NCI-H1694 (cell line): ENCODE measurements at places on chromosomes 6 and 20.
A peak's percentile ranks its signal among the peaks of the same experiment; 100 is the strongest.

DNA sequence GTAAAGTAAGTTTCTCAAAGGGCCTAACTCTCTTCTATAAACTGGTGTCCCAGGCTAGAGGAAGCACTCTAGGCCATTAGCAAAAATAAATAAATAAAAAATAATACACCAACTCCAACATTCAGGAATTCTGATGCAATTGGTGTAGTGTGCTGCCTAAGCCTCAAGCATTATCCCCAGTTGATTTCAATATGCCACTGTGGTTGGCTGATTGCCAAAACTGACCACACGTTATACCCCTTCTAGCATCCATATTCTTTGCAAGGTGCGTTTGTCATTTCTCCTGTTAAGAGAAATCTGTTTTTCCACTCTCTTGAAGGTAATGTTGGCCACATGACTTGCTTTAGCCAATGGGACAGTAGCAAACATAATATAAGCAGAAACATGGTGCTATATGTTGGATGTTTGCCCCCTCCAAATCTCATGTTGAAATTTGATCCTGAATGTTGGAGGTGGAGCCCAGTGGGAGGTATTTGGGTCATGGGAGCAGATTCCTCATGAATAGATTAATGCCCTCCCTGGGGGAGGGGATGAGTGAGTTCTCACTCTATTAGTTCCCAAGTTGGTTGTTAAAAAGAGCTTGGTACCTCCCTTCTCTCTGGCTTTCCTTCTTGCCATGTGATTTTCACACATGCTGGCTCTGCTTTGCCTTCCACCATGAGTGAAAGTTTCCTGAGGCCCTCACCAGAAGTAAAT lies 71.9 kb upstream of the PLCB4 start:
- no peak for DNase-seq

GRCh38 chr6:126444659-126445273 lies 104.9 kb downstream of the CENPW start:
- DNase-seq, result no peak

DNA sequence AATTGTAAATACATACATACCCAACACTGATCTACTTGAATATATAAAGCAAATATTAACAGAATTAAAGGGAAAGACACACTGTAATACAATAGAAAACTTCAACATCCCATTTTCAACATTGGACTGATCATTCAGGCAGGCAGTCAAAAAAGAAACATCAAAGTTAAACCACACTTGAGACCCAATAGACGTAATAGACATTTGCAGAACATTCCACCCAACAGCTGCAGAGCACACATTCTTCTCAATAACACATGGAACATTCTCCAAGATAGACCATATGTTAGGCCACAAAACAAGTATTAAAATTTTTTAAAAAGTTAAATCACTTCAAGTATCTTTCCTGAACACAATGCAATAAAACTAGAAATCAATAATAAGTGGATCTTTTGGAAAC lies 698.2 kb downstream of the COL12A1 start:
- DNase-seq, result no peak

DNA sequence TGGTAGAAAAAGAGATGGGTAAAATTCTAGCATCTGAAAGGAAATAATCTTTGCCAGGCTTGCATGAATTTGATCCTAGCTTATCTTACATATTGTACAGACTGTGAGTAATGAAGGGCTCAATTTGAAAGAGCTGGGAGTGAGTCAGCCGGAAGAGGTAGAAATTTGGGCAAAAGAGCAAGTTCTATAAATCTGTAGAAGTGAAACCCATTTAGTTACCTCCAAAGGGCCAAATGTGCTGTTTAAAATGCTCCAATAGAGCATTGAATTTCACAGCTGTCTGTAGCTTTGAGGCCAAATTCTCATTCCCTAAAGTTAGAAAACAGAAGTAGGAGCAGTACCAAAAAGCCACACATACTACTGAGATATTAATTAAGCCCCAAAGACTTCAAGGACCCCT lies 466.1 kb downstream of the BTBD3 start:
- no peak for DNase-seq

DNA sequence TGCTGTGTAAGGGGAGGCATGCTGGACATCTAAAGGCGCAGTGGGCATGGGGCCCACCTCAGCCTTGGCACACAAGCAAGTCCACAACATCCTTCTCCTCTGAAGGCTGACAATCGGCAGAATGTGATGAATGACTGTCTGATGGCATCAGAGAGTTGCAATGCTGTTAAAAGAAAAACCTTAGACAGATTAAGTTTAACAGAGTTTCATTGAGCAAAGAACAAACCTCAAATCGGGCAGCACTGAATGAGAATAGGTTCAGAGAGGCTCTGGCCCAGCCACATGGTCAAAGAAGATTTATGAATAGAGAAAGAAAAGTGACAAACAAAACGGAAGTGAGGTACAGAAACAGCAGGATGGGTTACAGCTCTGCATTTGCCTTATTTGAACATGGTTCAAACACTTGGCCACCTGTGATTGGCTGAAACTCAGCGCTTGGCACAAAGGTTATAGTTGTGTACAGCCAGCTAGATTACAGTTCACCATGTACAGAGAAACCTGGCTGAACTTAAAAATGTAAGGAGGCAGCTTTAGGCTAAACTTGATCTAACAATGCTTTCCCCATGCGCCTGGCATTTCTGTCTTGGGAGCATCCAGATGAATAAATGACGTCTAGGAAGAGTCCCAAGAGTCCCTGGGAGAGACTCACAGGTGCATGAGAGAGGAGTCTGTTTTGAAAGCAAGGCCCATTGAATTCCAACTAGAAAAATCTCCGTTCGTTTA lies 98.3 kb upstream of the IYD start:
- DNase-seq, result no peak

GRCh38 chr20:60224914-60225313 lies 266.7 kb downstream of the CDH26 start:
- DNase-seq, result no peak

DNA sequence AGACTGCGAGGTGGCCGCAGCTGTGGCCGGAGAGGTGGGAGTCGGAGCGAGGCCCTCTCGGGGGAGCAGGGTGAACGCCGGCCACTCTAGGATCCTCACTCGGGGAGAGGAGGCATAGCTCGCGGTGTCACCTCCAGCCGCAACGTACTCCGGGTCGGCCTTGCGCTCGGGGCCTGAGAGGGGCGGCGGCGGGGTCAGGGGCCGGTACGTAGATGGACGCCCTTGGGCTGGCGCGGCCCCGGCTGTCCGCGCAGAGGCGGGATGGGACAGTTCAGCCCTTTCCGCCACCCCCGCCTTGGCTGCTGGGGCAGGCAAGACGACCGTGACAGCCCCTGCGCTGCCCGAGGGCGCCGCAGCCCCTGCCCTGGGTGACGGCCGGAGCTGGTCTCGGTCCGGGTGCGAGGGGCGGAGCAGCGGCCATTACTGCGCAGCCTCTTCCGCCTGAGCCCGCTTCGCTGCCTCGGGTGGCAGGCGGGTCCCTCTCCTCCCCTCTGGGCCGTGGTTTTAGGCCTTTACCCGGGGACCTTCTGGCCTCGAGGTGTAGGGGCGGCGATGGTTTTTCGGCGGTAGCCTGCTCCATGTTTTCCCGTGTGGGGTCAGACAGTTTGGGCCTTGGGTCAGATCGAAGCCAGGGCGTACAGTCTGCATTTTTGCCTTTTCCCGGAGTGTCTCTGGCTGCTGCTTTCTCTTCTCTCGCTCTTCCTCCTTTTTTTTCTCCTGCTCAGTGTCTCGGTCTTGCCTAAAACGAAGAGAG lies 405 bp downstream of the RNF146 start:
- DNase-seq, result no peak

- no peak for DNase-seq
These were observed 189.8 kb upstream of the GRIK2 start for GRCh38 chr6:101203664-101204063.

GRCh38 chr20:57680934-57681914 lies 28.6 kb downstream of the PMEPA1 start:
- DNase-seq, result no peak

GRCh38 chr6:965343-965742 lies 272.4 kb upstream of the EXOC2 start:
- no peak for DNase-seq

GRCh38 chr20:11232896-11233295 lies 559.1 kb upstream of the JAG1 start:
- DNase-seq, result no peak

GRCh38 chr6:158514991-158515390 lies 44.9 kb upstream of the TMEM181 start:
- no peak for DNase-seq

GRCh38 chr20:38299963-38300362 lies 4.0 kb upstream of the BPI start:
- no peak for DNase-seq

DNA sequence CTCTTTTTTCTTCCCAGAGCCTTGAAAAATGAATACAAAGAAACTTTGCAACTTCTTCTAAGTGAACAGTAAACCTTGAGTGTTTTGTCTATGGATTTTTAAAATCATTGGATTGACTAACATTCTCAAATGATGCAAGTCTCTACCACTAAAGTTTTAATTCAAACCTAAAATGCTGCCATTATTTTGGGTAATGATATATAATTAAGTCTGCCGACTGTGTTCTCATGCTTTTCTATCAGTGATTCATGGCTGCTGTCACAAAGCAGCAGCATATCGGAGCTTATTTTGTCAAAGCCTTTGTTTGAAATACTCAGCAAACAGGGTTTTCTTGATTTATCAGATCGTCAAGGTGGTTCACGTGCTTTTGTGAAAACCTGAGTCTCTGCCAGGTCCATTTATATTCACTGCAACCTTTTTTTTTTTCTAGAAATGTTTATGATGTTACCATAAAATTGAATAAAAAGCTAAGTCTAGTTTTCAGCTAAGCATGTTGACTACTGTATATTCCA lies 96.3 kb downstream of the GJA1 start:
- DNase-seq, result no peak

- no peak for DNase-seq
These were observed 260.9 kb upstream of the SOX4 start for GRCh38 chr6:21332660-21333059.

DNA sequence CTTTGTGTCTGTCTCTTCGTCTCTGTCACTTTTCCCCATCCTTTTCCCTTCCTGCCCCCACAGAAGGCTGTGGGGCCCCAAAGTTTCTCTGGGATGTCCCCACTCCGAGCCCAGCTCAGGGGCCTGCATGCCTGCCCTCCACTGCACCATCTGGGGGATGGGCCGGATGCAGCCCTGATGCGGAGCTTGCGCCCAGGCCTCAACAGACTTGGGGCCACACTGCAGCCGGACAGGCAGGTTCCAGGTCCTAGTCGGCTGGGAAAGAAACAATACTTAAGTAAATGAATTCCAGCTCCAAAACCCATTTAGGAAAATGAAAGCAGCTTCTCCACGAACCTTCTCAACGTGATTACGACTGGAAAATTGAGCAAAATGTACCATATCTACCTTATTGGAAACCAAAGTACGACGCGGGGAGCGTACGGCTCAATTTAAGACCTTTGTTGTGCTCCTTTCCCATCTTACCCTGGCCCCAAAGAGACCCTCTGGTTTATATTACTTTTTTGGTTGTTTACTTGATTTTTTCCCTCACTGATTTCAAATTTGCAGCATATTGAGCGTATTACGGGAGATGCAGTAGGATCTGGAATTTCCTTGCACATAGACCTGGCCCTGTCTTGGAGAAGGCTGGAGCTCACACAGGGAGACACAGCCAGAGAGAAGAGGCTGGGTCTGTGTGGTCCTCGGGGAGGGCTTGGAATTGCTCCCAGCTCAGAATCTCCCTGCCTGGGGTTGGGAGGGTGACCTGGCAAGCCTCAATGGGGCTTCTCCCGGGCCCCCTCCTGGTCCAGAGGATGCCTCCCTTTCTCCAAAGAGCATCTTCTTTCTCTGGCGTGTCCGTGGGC lies 8.0 kb downstream of the FOXC1 start:
- no peak for DNase-seq

GRCh38 chr6:138417493-138418117 lies 13.6 kb downstream of the HEBP2 start:
- DNase-seq, result no peak

GRCh38 chr20:48818481-48818987 lies 9.3 kb downstream of the PREX1 start:
- no peak for DNase-seq

GRCh38 chr20:46214824-46215488 lies 93.3 kb downstream of the CDH22 start:
- peak; percentile 15 for DNase-seq

DNA sequence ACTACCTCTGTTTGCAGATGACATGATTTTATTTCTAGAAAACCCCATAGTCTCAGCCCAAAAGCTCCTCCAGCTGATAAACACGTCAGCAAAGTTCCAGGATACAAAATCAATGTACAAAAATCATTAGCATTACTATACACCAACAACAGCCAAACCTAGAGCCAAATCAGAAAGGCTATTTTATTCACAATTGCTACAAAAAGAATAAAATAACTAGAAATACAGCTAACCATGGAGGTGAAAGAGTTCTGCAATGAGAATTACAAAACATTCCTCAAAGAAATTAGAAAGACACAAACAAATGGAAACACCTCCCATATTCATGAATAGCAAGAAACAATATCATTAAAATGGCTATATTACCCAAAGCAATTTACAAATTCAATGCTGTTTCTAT lies 65.6 kb upstream of the HTR1E start:
- no peak for DNase-seq

- DNase-seq, result no peak
These were observed 45.5 kb downstream of the E2F3 start for GRCh38 chr6:20447157-20447556.

DNA sequence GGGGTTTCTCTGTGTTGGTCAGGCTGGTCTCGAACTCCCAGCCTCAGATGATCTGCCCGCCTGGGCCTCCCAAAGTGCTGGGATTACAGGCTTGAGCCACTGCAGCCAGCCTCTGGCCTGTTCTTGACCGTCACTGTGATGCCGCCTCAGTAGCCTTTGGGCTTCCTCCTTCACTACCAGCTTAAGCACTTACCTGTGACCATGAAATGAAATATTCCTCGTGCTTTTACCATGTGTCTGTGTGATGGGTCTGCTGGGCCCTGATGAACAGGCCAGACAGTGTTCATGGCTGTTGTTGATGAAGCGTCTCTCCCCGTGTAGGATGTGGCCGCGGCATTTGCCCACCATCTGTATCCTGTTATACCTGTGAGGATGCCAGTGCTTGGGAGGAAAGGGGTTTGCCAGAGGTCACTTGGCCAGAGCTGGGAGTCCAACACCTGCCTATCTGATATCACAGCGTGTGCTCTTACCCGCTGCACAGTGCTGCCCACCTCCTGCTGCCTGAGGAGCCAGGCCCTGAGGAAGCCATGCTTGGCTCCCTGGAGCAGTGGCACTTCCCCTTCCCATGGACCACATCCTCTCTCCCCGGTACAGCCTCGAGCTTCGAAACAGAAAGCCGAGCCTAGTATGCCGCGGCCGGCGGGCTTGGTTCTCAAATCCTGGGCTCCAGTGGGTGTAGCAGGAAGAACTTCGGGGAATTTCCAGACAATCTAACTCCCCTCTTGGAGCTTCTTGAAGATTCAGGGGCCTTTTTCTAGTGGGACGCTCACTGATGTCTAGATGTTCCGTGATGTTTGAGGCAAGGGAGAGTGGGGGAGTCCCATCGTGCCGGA lies 167.9 kb downstream of the ZDHHC14 start:
- no peak for DNase-seq

- DNase-seq, result no peak
These were observed 48.9 kb upstream of the TFAP2A start for GRCh38 chr6:10463491-10464481.

DNA sequence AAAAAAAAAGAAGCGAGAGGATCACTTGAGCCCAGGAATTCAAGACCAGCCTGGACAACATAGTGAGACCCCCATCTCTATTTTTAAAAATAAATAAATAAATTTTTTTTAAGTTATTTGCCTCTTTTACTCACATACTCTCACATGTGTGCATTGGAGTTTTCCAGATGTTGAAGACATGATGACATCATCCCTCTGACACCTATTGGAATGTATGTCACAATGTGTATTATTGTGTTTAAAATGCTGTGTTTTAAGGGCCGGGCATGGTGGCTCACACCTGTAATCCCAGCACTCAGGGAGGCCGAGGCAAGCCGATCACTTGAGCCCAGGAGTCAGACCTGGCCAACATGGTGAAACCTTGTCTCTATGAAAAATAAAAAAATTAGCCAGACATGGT lies 17.8 kb upstream of the BTN1A1 start:
- DNase-seq, result no peak
